Activated CD4-positive, alpha-beta T cell treated with anti-CD3 and anti-CD28 coated beads, Interleukin-2, amount 50 U/mL, for 24 hours (primary cell): ENCODE measurements at places on chromosomes 13 and 19.

DNA sequence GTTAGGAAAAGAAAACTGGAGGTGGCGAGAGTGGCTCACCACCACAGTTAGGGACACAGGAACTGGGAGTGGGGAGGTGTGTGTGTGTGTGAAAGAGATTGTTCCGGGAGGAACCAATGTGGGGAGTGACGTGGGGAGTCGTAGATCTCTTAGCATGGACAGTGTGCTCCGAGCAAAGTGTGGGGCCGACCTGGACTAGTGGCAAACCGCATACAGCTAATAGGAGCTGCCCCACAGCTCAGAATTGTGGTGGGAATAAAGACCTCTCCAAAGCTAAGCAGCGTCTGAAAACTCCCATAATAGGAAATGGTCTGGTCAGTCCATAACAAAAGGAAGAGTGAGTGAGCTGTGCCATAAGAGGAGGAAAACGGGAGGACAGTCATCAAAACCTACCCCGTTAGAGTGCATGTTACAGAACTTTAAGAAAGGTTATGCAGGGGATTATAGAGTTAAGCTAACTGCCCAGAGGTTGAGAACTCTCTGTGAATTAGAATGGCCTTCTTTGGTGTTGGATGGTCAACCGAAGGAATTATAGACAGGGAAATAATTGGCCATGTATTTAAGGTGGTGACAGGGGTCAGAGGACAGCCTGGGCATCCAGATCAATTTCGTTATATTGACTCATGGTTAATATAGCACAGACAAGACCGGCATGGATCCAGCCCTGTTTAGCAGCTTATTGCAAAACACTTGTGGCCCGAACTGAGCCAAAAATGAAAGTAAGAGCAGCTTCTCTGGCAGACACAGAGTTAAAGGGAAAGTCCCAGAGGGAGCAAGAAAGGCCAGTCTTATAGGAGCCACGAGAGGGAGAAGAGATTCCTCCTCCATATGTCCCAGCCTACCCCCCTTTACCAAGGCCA is 8.9 kb upstream of the SLC15A1 start:
- no peak for DNase-seq

DNA sequence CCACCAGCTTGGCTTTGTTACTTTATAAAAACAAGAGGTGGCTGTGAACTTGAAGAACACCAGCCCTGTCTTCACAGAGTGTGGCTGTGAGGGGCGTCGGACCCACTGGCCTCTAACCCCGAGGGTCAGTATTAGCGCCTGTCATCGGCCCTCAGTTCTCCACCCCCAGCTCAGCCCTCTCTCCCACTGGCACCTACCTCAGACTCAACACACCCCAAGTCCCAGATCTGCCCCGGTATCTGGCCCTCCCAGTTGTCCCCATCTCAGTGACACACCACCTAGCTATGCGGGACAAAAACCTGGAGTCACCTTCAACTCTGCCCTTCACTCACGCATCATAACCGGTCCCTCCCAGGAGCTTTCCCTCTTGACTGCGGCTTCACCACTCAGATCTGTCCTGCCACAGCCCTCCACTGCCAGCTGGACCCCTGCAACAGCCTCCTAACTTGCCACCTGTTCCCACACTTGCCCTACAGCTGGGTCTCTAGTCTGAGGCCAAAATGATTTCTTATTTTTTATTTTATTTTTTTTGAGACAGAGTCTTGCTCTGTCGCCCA is 45.4 kb downstream of the PEPD start:
- DNase-seq: no peak

DNA sequence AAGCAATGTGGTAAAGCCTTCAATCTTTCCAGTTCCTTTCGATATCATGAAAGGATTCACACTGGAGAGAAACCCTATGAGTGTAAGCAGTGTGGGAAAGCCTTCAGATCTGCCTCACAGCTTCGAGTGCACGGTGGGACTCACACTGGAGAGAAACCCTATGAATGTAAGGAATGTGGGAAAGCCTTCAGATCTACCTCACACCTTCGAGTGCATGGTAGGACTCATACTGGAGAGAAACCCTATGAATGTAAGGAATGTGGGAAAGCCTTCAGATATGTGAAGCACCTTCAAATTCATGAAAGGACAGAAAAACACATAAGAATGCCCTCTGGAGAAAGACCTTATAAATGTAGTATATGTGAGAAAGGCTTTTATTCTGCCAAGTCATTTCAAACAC is 15.6 kb upstream of the ZNF763 start:
- no peak for DNase-seq

- DNase-seq: no peak
Measured at GRCh38 chr19:14473978-14474578, 1.1 kb downstream of the PTGER1 start.

DNA sequence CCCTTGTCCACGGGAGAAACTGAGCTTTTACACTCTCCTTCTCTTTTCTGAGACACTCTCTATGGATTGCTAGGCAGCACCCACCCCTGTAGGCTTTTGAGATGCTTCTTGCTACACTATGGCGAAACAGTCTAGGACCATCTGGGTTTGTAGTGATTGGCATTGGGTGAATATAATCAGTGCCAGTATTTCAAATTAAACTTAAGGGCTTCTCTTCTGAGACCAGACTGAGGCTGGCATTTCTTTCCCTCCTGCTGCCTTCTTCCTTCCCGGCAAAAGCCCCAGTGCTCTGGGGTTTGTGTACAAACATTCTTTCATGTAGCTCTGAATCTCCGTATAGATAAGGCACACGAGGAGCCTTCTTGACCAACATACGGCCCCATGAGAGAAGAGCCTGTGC is 276.7 kb downstream of the SLC7A1 start:
- no peak for DNase-seq

- no peak for DNase-seq
Measured at GRCh38 chr19:55283548-55284377, at the start of gene BRSK1. TSS of gene BRSK1 (plus strand) at chr19:55283997. CDS start at chr19:55284443, 446 bp downstream.

DNA sequence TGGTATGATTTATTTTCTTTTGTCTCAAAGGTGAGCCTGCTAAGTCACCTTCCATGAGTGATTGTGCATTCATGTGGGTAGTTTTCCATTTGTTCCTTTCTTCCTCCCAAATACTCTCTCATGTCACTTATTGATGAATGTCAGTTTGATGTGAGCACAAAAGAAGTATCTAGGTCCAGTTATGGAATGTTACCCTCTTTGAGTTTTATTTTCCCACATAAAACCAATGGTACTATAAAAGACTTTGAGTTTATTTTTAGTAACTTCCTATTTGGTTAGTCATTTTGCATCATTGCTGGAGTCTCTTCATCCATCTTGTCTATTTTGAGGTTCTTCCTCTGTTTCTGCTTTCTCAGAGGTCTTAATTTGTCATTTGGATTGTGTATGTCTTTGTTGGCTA is 321.3 kb downstream of the GPC6 start:
- no peak for DNase-seq

- DNase-seq: no peak
Measured at GRCh38 chr13:73060251-73061160, 1.7 kb downstream of the KLF5 start.

DNA sequence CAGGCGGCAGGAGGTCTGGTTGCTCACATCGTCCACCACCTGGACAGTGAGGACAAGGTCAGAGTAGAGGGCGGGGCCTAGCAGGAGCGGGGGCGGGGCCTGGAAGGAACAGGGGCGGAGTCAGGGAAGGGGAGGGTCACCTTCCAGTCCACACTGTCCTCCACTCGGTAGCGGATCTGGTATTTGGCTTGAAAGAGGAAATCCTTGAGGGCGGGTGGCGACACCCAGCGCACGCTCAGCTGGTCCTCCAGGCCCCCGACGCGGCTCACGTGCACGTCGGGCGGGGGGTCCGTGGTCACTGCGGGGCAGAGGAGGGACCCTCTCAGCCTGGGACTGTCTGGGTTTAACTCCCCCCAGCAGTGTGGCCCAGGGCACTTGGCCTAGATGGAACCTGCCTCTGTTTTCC is 8.2 kb downstream of the REX1BD start:
- DNase-seq: no peak

GRCh38 chr13:79674765-79675515 is 194.0 kb downstream of the NDFIP2 start:
- DNase-seq: no peak

DNA sequence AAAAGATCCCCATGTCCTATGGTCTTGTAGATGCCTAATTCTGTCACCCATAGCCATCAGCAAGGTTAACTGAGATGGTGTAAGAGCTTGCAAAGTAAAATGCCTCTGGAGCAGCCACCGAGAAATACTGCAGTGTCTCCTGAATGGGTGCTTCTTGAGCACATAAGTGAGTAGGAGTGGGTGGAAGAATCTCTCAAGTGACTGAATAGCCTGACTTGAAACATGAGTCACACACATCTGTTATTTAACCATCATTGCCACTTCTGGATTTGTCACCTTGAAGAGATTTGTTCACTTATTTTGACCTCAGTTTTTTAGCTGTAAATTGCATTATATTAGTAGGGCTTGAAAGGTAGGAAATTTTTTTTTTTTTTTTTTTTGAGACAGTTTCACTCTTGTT is 2.3 kb downstream of the ZNF714 start:
- DNase-seq: peak; percentile 7

GRCh38 chr13:35475212-35475959 is 1.1 kb downstream of the MAB21L1 start:
- no peak for DNase-seq

- DNase-seq: no peak
Measured at GRCh38 chr19:29119590-29119989, 93.4 kb downstream of the UQCRFS1 start.

DNA sequence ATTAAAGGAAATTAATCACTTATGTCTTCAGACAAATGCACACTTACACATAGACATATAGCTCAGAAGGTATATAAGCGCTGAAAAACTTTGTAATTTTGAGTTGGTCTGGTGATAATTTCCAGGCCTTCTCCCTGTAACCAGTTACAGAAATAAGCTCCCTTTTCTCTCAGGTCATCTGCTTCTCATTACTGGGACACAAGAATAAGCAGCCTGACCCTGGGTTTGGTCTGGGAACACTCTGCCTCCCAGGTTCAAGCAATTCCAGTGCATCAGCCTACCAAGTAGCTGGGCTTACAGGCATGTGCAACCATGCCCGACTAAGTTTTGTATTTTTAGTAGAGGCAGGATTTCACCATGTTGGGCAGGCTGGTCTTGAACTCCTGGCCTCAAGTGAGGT is 274.5 kb downstream of the LMO7 start:
- no peak for DNase-seq

DNA sequence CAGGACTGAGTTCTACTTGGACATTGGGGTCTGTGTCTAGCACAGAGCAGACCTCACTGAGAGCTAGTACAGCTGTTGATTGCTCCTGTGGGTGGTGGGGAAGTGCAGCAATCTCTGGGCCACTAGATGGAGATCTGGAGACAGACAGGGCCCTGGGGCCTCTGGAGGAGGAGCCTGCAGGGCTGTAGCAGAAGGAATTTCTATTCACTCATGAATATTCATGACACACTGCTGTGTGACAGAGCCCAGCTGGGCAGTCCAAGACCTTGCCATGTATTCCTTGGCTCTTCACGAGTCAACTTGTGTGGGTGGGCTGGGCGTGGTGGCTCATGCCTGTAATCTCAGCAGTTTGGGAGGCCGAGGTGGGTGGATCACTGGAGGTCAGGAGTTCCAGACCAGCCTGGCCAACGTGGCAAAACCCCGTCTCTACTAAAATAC is 37.5 kb downstream of the SUGP2 start:
- no peak for DNase-seq

DNA sequence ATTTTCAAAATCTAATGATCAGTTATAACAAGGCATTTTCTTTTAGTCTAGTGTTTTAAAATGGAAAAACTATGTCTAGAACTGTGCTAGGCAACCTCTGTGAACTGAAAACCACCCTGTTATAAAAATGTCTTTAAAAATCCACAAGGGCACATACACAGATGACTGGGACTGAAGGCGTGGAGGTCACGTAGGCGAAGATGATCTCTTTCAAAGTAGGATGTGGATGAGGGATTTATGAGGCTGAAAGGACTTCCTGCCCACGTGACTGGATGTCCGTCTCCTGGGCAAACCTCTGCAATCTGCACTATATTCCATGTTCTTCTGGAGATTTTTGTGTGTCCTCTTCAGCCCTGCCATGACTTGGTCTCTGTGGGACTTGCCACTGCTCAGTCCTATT is 84.2 kb upstream of the ZNF536 start:
- no peak for DNase-seq
